Stimulated activated effector memory CD8-positive, alpha-beta T cell treated with anti-CD3 and anti-CD28 coated beads, Interleukin-12 subunit alpha, Interleukin-12 subunit beta, amount 100 ng/mL, for 72 hours (primary cell): ENCODE measurements at places on chromosomes 16 and 17.

DNA sequence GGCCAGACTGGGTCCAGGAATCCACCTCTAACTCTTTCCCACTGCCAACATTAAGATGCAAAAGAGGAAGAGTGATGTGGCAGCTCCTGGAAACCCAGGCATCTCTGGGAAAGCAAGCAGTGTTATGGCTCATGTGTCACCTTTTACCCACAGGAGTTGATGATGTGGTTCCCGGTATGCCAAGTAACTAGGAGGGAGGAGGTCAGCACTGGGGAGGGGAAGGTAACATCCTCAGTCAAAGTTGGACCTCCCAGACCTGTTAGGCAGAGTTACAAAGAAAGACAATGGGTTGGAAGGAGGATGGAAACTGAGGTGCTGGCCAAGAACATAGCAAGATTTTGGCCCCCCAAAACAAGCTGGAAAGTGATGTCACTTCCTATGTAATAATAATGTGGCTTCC lies 11.4 kb downstream of the KRABD2 start:
- no peak for DNase-seq

DNA sequence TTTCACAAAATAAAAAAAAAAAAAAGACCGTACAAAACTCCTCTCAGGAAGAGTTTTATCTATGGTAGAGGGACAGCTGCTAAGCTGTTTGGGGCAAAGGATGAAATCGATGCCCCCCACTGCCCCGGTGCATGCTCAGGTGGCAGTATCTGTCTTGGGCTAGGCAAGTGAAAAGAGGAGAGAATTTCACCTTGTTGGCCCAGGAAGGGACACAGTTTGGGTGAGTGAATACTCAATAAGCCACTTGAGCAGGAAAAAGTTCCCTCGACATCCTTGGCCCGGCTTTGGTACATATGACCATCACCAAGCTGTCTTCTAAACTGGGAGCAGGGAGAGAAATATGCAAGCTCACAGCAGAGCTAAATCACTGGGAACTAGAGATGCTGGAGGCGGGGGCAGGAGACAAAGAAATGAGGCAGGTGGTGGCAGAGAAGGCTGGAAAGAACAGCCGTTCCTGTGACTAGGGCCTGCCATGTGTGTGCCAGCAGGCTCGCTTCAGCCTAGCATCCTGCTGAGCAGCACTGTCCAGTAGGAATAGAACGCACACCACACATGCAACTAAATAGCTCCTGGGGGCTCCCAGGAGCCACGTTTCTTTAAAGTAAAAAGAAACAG lies 8.2 kb upstream of the EIF1 start:
- no peak for DNase-seq

GRCh38 chr16:77579351-77579891 lies 142.9 kb upstream of the NUDT7 start:
- no peak for DNase-seq

- DNase-seq, result no peak
These were observed 21.5 kb downstream of the DCAF7 start for GRCh38 chr17:63571632-63572310.

- no peak for DNase-seq
These were observed 3.0 kb upstream of the SLFN5 start for GRCh38 chr17:35239823-35240222.

DNA sequence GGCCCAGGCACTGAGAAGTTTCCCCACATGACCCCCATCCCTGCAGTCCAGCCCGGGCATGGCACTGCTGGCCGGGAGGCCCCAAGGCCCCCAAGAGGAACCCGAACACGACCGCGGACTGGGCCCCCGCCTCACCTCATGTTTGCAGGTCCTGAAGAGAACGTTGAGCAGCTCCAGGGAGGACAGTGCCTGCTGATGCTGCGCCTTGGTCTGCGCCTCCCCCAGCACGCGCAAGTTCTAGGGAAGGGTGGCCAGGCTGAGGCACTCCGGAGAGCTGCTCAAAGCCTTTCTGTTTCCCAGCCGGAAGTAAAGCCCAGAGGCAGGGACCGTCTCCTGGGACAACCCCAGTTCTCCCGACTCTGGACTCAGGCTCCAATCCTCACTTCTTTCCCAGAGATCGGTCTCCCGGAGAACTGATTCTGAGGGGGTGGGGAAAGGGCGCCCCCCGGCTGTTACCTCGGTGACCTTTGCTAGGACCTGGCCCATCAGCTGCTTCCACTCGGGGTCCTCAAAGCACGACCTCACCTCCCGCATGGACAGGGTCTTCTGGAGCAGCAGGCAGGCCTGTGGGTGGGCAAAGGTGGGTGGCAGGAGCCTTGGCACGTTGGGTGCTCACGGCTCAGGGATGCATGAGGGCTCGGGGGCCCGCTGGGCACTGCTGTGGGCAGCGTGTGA lies 13.7 kb downstream of the MYBBP1A start:
- no peak for DNase-seq

GRCh38 chr17:70105641-70106040 lies 30.6 kb downstream of the KCNJ16 start:
- DNase-seq, result no peak

- peak; percentile 49 for DNase-seq
These were observed 301.9 kb downstream of the SOX9 start for GRCh38 chr17:72422505-72423285.

DNA sequence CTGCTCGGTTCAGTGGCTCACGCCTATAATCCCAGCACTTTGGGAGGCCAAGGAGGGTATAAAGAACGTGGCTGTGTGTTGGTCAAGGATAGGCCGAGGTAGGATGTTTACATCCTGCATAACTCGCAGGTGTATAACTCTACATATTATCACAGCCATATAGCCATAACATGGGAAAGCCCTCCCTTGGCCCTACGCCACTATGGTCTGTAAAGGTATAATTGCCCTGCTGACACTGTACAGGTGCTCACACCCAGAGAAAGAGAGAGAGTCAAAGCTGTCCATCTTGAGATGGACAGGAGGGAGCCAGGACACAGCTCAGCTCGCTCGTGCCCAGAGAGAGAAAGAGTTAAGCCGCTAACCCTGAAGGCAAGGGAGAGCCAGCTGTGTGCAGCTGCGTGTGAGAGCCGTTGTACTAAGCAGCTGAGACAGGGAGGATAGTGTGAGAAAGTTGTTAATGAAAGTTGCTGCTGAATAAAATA lies 30.4 kb upstream of the DHX8 start:
- DNase-seq, result no peak

- no peak for DNase-seq
These were observed 1.4 kb upstream of the STH start for GRCh38 chr17:45997624-45998023.

DNA sequence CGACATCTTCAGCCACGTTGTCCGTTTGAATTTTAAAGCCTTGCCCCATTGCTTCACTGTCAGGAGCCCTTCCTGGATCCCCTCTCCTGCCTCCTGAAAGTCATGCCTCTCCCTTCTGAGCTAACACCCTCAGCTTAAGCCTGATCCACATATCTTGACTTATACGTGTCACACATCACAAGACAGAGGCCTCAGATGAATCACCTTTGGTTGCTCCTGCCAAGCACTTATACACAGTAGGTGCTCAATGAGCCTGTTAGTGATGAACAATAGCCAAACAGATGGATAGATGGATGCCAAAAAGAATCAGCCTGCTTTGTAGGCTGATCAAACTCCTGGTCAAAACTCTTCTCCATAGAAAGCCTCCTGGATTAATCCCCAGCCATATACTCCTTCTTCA lies 31.8 kb downstream of the PITPNM3 start:
- DNase-seq, result no peak

DNA sequence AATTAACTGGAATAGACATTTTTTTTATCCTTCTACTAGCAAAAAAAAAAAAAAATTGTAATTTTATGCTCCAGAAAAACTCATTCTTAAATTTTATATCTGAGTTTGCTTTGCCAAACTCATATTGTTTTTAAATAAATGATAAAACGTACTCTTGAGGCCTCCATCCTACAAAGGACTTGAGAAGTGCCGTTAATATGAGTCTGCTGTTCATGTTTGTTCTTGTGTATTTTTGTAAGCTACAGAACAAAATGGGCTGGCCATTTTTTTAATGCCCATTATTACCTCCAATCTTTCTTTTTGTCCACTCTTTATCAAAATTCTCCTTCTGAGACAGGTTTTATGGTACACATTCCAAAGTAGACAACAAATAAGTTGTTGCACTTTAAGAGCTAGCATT lies 643.5 kb upstream of the SOX9 start:
- DNase-seq, result no peak

DNA sequence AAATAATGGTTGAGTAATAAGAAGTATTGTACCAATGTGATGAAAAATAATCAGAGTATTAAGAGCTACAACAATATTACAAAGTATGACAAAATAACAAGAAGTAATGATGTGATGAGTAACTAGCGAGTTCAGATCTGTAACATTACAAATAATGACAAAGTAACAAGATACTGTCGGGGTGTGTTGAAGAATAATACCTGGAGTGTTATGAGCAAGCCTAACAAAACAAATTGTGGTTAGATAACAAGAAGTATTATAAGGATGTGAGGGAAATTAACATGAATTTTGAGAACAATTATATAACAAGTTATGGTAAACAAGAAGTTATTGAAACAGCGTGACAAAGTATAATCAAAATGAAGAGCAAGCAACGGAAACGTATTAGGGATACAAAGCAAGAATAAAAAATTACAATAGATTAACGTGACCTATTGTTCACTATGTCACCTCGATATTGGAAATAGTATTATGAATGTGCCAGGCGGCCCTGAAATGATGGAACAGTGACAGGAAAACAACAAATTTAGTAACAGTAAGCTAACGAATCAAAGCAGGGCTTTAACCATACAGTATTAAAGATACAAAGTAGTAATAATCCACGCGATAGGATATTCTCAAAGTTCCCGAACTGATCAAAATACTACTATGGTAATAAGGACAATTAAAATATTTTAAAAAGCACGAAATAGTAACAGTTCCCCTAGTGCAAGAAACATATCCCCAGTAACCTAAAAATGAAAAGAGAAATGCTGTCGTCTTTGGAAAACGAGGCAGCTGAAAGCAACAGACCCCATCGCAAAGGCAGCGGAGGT lies 1.6 kb downstream of the TBX4 start:
- DNase-seq, result no peak

GRCh38 chr16:11586856-11587642 lies at the start of gene LITAF:
LITAF (minus strand) TSS chr16:11586919; CDS start chr16:11556730, 30,189 bp downstream.
- peak; percentile 88 for DNase-seq

- DNase-seq, result no peak
These were observed 16.1 kb upstream of the ZNF469 start for GRCh38 chr16:88366704-88367047.

GRCh38 chr16:22948058-22948602 lies 134.2 kb downstream of the HS3ST2 start:
- DNase-seq, result no peak

DNA sequence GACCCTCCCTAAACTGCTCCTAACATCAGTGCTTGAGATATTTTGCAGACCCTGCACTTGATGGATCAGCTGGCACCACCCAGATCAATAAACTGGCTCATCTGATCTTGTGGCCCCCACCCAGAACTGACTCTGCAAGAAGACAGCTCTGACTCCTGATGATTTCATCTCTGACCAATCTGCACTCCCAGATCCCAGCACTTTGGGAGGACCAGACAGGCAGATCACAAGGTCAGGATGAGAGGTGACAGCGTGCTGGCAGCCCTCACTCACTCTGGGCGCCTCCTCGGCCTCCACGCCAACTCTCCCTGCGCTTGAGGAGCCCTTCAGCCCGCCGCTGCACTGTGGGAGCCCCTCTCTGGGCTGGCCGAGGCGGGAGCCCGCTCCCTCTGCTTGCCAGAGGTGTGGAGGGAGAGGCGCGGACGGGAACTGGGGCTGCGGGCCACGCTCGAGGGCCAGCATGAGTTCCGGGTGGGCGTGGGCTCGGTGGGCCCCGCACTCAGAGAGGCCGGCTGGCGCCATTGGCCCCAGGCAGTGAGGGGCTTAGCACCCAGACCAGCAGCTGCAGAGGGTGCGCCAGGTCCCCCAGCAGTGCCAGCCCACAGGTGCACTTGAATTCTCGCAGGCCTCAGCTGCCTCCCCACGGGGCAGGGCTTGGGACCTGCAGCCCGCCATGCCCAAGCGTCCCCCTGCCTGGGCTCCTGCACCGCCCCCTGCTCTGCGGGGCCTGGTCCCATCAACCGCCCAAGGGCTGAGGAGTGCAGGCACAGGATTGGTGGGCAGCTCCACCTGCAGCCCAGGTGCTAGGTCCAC lies 2.4 kb upstream of the C16orf54 start:
- no peak for DNase-seq

GRCh38 chr17:39229274-39229913 lies 3.6 kb upstream of the STAC2 start:
- no peak for DNase-seq

DNA sequence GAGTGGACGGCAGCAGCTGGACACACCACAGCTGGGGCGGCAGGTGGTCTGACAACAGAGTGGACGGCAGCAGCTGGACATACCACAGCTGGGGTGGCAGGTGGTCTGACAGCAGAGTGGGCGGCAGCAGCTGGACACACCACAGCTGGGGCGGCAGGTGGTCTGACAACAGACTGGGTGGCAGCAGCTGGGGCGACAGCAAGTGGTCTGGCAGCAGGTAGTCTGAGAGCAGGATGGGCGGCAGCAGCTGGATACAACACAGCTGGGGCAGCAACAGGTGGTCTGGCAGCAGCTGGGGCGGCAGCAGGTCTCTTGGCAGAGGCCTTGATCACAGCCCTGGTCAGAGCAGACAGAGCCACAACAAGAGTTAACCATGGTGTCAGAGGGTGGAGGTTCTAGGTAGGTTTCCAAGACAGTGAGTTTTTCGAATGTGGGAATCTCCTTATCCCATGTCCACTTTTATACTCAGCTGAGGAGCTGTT lies at the start of gene KRTAP4-1:
KRTAP4-1 (minus strand) TSS at position 432 of the 482 bp plus-strand sequence; CDS start at position 375, 57 bp downstream.
- DNase-seq, result no peak

GRCh38 chr17:6755281-6755680 lies 565 bp upstream of the XAF1 start:
- DNase-seq, result no peak

DNA sequence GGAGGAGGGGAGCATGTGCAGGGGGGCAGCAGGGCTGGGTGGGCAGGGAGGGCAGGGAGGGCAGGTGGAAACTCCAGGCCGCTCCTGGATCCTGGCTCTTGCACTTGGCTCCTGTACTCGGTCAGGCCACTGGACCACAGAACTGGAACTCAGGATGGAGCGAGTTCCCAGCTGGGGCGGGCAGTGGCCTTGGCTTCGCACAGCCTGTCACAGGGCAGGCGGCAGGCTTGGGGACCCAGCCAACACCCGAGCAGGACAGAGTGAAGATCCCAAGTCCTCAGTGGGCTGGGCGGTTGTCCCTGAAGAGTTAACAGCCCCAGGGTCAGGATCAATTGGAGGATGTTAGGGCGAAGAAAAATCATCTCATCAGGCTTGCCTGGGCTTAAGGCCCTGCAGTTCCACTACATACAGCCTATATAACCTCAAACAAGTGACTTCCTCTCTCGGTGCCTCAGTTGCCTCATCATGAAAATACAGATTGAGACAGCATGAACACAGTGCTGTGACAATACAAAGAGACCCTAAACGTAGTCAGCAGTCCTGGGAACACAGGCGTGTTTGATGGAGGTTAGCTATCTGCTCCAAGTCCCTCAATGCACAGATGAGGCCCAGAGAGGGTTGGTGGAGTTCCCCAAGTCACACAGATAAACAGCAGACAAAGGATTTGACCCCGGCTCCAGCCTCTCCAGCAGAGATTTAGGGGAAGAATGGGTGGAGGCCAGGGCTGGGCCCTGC lies 21.9 kb downstream of the ZNF423 start:
- no peak for DNase-seq

GRCh38 chr16:14007450-14007849 lies 63.7 kb upstream of the MRTFB start:
- DNase-seq, result no peak

- no peak for DNase-seq
These were observed 38.4 kb downstream of the UTP18 start for GRCh38 chr17:51298508-51299371.
